Mucosa of gallbladder (tissue), 1 donor: ENCODE measurements at places on chromosomes 16 and 17.
A peak's percentile ranks its signal among the peaks of the same experiment; 100 is the strongest.

- DNase-seq, result peak; percentile 60
Observed at GRCh38 chr16:11640987-11641817, 27.1 kb upstream of the SNN start.

DNA sequence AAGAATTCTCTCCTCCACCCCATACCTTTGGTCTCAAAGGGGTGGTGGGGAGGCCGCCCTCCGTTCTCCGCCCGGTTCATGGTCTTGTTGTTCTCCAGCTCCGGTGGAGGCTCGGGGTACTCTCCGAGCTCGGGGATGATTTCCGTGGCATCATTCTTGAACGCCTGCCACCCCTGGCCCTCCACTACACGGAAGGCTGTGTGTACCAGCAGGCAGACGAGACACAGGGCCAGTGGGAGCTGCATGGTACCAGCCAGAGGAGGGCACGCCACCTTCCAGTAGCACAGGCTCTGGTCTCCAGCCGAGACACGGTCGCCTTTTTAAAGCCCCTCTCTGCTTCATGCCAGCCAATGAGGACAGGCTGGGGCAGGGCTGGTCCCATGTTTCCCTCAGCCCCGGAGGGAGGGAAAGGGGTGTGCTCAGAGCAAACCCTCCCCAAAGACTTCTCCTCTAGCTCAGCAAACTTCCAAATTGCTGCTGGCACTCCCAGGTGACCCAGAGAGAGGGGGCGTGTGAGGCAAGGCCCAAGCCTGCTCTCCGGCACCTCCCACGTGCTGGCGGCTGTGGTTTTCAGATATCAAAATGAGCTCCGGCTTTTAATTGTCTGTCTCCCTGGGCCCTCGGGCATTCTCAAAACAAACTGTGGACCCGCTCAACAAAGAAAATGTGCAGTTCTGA, at the start of gene SOST:
TSS of gene SOST (minus strand) at position 295 of the 678 bp plus-strand sequence. CDS start at position 245, 50 bp downstream.
- no peak for DNase-seq

GRCh38 chr17:47975189-47975822, 4.4 kb downstream of the CDK5RAP3 start:
- DNase-seq, result no peak

- DNase-seq, result no peak
Observed at GRCh38 chr16:15972046-15972868, 22.8 kb downstream of the ABCC1 start.

GRCh38 chr16:9713156-9713555, 469.1 kb downstream of the GRIN2A start:
- DNase-seq, result no peak

DNA sequence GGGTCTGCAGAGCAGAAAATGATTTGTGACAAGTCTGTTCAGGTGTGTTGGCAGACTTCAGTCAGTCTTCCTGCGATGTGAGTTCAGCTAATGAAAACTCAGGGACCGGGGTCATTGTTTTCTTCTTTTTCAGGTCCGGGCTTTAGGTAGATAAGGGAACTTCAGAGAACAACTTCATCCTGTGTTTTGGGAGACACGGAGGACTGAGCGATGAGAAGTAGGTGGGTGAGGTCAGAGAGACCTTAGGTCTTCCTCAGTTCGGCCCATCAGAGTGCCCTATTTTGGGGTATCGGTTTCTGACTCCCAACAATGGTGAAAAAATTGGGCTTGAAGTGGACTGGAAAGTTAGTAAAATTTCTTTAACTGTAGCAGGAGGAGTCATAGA, 88.9 kb upstream of the ATF7IP2 start:
- no peak for DNase-seq

DNA sequence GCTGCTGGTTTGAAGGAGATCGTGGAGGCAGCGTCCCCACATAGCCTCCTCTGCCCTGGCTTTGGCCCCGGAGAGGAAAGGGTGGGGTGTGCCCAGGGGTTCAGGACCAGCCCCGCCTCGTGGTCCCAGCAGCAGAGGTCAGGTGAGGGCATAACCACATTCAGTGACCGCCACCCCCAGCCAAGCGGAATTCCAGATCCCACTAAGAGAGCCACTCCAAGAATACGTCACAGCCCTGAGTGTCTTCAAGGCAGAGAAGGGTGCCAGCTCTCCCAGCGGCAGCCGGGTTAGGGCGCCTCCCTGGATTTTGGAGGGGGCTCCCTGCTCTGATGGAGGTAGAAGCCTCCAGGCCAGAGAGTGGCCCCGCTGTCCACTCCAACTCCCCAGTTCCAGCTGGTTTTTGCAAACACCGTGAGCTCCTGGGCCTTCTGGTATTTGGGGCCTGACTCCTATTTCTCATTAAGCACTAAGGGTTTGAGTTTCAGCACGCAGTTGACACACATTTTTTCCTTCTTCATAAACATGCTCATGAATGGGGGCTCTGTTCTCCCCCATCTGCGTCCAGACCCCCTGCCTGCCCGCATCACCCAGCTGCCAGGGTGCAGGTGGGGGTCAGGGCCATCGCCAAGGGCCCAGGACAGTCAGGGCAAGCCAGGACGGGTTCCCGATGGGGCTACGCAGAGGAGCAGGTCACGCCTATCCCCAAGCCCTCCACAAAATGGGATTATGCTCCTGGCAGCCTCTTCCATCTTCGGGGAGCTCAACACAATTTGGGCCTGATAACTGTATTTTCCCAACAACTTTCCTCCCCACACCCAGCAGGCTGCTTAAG, 98.4 kb upstream of the PLCG2 start:
- DNase-seq, result no peak

- DNase-seq, result no peak
Observed at GRCh38 chr16:58499092-58499511, 841 bp upstream of the NDRG4 start.

DNA sequence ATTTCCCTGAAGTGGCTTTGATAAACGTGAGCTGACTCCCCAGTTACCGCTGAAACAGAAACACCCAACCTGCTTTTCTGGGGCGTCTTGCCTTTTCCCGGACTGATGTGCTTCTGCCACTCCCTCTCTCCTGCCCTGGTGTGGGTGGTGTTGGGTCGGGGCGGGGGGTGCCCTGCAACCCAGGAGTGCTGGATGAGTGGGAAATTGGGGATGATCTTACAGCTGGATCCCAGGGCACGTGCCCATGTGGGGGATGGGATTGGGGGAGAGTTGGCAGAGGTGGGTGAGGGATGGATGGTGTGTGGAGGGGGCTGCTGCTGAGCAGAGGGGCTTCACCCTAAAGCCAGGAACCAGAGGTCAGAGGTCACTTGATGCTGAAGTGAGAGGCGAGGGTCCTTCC, 28.5 kb downstream of the PGS1 start:
- DNase-seq, result no peak

GRCh38 chr17:42288803-42289610, 709 bp downstream of the STAT5A start:
- DNase-seq, result no peak

GRCh38 chr17:40064971-40065768, 2.4 kb downstream of the THRA start:
- no peak for DNase-seq

DNA sequence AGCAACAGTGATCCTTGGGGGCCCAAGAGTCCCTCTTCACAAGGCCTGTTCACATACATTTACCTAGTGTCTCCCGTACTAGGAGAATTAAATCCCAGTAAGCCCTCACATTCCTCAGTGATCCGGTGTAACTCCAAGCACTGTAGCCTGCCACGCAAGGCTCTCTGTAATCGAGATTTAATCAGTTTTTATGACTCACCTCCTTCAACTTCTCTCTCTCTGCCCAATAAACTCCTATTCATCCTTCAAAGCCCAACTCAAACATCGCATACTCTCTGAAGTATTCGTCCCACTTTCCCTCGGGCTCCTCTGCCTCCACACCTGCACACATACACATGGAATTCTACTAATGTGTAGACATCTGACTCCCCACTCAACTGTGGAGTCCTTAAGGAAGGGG, 141.8 kb downstream of the CMIP start:
- no peak for DNase-seq

DNA sequence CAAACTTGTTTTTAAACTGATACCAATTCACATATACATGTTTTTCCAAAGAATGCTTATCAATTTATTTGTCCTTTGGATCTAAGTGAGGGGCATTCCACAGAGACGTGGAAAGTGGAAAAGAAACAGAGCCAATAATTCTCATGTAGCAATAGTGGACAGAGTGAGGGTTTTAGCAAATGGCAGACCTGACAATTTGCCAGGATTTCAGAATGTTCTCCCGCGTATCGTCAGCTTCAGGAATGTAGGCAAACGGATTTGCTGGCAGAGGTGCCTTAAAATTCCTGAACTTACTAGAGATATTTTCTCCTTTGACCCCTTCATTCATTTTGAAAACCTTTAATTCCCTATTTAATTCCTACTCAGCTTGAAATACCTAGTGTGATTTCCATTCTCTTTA, 193.4 kb upstream of the CPHXL start:
- DNase-seq, result no peak

GRCh38 chr17:17235212-17236174, 1.5 kb downstream of the FLCN start:
- no peak for DNase-seq

DNA sequence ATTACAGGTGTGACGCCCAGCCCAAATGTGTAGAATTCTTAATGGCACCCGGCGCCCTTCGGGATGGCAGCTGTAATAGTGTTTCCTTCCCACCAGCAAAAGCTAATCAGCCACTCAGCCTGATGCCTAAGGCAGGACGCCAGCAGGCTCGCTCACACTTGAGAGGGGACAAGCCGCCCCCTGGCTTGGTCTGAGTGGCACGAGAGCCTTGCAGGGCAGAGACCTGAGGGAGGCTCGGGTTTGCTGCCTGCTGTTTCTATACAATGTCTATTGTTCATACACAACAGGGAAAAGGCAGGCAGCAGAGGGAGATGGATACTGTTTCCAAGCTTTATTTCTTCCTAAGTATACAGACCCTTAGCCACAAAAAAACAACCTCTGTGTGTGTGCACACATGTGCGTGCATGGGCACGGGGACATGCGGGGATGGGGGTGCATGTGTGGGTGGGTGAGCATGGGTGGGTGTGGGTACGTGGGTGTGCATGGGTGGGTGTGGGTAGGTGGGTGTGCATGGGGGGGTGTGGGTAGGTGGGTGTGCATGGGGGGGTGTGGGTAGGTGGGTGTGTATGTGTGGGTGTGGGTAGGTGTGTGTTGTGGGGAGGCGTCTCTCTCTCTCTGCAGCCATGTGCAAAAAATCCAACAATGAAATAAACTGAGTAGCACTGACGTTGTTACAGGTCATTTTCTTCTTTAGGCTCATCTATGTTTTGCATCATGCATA, 10.0 kb downstream of the SLC38A8 start:
- DNase-seq, result no peak

DNA sequence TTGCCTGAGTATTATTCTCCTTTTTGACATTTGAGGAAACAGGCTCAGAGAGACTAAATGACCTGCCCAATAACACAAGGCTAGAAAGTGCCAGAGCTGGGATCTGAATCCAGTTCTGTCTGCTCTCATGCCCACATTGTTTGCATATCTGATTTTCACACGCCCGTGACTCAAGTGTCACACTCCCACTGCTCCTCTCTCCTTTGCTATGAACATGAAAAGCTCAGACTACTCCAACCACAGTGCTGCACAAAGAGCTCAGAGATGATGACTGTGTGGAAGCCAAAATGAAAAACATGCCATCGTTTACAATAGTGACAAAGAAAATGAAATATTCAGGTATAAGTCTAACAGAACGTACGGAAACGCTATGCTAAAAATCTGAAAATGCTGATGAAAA, 107.9 kb downstream of the SMG6 start:
- no peak for DNase-seq

DNA sequence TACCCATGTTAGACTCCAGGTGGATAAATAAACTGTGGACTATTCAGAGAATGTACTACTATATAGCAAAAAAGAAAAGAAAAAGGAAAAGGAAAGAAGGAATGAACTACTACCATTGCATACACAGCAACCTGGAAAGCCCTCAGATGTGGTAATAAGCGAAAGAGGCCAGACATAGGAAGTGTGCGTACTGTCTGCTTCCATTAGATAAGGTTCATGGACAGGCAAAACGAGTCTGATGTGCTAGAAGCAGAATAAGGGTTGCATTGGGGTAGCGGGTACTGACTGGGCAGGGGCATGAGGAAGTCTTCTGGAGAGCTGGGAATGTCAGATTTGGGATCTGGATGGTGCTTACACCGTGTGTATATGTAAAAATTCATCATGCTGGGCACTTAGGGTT, 21.8 kb downstream of the CLEC16A start:
- DNase-seq, result no peak

GRCh38 chr17:57667461-57667923, 77.6 kb downstream of the CCDC182 start:
- no peak for DNase-seq

DNA sequence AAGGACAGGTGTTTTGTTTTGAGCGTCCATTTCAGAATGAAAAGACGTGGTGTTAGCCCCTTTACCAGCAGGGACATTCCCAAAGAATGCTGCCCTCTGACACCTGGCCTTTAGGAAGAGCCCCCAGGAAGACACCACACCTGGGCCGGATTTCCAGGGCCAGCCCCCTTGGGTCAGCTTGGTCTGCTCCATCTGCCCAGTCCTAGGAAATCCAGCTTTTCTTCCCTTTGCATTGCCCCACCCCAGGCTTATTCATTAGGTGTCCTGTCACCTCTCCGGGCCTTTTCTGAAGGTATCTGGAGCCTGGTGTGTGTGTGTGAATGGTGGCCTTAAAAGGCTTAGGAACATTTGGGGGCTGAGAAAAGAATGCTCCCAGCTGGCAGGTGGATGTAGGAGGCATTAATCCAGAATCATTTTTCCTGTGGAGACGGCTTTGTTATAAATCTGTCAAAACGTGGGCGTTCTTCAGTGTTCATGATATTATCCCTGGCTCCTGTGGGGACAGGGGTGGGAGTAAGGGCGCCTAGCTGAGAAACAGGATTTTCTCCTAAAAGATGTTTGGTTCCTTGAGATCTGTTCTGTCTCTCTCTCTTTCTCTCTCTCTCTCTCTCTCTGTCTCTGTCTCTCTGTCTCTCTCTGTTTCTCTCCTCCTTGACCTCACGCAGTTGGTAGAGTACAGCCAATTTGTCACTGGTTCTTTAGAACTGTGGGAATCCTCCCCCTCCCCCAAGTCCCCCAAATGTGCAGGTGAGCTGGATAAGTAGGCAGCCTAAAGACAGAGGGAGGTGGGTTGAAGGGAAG, 84.0 kb downstream of the NTN1 start:
- DNase-seq, result no peak

DNA sequence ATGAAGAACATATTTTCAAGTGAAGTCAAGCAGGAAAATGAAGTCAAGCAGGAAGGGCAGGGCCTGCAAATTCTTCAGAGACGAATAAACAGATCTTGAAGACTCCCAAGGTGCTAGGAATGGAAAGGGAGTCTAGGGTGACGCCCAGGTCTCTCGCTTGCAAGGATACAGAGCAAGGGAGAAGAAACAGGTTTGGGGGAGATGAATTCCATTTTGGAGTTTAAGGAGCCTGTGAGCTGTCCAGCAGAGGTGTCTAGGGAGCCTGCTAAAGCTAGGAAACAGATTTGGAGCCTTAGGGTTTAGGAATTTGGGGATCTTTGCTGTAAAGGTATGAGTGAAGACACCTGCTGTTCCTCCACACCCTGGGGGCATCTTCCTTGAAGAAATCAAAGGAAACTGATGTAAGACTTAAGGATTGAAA, 2.0 kb upstream of the UNKL start:
- DNase-seq, result no peak

- no peak for DNase-seq
Observed at GRCh38 chr17:55689672-55690071, 33.0 kb downstream of the TMEM100 start.
